ENCODE measurements at places on chromosomes 5 and 9.

DNA sequence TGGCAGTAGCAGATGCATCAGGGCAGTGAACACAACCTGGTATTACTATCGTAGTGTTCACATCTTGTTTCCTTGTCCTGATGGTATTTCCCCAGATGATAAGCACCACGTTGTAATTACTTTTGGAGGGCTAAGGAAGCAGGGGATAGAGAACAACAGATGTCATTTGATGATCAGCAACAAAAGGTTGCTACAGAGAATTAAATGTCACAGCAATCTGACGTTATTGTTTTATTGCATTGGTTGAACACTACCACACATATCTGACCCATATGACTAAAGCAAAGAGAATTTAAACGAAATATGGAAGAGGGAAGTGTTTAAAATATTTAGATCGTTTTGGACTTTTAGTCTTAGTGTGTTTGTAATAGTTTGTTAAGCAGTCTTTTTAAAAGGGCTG, 408.3 kb downstream of the SH3GL2 start:
- no peak for DNase-seq

DNA sequence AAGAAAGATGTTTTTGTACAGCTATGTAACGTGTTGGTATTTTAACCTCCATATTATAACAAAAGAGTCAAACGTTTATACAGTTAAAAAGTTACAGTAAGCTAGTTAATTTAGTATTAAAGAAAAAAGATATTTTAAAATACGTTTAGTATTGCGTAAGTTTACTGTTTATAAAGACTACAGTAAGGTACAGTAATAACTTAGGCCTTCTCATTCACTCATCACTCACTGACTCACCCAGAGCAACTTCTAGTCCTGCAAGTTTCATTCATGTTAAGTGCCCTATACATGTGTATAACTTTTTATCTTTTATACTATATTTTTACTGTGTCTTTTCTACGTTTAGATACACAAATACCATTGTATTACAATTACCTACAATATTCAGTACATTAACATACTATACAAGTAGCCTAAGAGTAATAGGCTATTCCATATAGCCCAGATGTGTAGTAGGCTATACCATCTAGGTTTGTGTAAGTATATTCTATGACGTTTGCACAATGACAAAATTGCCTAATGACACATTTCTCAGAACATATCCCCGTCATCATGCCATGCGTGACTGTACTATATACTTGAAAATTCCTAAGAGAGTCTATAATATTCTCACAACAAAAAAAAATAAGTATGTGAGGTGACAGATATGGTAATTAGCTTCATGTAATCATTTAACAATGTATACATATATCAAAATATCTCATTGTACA, 33.8 kb downstream of the ERP44 start:
- DNase-seq: no peak

DNA sequence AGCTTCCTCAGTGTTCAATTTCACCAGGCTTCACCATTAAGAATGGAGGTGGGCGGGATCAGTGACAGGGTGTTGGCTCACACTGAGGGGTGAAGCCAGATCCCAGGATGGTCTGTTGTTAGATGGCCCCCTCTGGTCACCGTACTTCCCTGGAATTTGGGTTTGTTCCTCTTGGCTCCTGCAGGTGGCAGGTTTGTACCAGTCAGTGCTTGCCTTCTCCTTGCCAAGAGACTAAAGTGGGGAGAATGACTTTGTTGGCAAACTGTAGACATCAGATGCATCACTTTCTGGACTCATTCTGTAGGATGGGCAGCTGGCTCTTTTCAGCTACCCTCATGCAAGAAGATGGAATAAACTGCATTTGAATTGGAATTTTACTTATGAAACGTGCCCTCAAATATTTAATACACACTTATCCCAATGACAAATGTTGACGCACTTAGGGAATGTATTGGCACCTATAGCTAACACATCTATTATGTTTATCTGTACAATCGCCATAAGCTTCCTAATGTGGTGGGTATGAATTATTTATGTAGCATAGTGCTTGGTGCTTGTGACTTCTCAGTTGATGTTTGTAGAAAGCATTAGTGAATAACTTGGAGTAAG, 31.4 kb upstream of the ANKRD55 start:
- peak; percentile 65 for DNase-seq

DNA sequence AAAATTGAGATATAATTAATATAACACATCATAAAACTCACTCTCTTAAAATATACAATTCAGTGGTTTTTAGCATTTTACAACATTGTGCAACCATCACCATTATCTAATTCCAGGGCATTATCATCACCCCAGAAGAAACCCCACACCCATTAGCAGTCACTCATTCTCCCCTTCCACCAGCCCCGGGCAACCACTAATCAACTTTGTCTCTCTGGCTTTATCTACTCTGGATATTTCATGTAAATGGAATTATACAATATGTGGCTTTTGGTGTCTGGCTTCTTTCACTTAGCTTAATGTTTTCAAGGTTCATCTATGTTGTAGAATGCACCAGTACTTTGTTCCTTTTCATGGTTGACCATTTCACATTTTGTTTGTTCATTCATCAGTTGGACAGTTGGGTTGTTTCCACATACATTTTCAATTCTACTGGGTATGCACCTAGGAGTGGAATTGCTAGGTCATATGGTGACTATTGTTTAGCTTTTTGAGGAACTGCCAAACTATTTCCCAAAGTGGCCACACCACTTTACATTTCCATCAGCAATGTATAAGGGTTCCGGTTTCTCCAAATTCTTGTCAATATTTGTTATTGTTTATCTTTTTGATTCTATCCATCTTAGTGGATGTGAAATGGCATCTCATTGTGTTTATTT, 62.4 kb downstream of the MARCHF3 start:
- no peak for DNase-seq

GRCh38 chr5:1391691-1392090, 46.8 kb upstream of the CLPTM1L start:
- DNase-seq: no peak

Measured in HEK293T (cell line).